CD4-positive, alpha-beta T cell (primary cell): ENCODE measurements at places on chromosomes 11 and 22.
A peak's percentile ranks its signal among the peaks of the same experiment; 100 is the strongest.

GRCh38 chr11:22688914-22689313 is 22.5 kb downstream of the GAS2 start:
- no peak for DNase-seq

DNA sequence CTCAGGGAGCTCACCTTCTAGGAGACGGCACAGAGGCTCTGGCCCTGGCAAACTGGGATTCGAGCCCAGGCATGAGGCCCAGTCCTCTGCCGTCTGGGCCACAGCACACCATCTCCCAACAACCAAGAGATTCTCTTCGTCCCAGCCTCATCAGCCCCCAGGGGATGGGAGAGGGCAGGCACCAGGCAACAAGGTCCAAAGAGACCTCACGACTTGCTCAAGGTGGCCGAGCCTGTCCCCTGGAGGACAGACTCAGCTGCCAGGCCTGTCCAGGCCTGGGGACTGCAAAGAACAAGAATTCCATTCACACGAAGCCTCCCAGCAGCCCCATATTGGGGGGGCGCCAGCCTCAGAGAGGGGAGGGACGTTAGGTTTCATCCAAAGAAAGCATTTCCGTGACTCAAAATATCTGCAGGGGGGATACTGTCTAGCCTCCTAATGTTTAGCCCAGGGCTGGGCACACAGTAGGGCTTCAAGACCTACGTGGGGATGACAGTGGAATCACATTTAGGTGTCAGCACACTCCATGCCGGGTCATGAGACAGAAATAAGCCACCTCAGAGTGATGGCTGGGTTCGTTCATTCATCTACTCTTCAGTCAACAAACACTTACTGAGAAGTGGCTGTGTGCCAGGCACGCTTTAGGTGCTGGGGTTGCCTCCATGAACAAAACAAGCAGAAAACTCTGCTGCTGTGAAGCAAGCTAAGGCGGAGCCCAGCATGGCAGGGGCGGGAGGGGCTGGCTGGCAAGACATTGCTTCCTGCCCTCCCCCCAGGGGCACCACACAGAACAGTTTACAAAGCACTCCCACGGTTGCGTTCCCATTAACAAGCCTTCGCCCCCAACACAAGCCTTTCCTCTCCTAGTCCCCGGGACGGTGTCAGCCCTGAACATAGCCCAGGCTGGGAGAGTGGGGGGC is 1.2 kb downstream of the CARNS1 start:
- peak; percentile 88 for DNase-seq

GRCh38 chr11:2209370-2209801 is 37.8 kb upstream of the TH start:
- DNase-seq, result peak; percentile 6

DNA sequence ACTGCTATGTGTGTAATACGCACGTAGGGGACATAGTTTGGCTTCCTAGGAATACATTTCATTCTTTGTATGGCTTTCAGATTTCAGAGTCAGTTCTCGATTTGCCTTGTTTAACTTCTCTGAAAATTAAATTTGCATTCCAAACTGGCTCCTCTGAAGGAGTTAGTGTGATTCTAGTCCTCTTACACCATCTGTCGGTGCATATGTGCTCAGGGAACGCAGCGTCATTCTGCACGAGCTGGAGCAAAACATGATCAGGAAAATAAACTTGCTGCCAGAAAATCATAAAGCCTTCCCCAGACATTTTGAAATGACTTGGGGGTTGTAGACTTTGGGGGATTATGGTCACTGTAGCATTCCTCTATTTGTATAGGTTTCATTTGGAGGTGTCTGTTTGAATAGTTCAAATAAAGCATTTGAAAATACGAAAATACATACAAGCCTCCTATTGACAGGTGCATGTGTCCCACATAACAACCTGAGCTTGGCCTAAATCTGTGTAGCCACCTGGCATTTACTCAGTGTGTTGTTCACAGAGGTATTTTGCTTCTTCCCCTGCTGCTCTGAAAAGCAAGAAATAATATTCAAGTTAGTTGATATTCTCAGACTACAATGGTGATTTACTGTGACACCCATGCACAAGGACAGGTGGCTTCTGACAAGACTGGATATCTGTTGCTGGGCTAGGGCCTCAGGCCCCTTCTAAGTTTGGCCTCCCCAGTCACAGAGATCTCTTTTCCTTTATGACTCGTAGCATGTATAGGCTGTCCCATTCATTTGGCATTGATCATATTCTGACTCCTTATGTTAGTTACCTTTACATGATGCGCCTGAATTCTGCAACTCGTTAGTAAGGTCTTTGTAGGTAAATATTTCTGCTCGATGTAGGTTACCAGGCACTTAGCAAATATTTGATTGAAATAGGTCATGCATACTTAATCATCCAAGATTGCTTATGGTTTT is 81.6 kb upstream of the SORL1-AS1 start:
- DNase-seq, result no peak

GRCh38 chr22:36625102-36625501 is 78.5 kb downstream of the CACNG2 start:
- no peak for DNase-seq

- DNase-seq, result no peak
Observed at GRCh38 chr11:61766353-61766841, 14.0 kb downstream of the MYRF start.

- no peak for DNase-seq
Observed at GRCh38 chr22:43488031-43488866, 76.4 kb downstream of the MPPED1 start.

DNA sequence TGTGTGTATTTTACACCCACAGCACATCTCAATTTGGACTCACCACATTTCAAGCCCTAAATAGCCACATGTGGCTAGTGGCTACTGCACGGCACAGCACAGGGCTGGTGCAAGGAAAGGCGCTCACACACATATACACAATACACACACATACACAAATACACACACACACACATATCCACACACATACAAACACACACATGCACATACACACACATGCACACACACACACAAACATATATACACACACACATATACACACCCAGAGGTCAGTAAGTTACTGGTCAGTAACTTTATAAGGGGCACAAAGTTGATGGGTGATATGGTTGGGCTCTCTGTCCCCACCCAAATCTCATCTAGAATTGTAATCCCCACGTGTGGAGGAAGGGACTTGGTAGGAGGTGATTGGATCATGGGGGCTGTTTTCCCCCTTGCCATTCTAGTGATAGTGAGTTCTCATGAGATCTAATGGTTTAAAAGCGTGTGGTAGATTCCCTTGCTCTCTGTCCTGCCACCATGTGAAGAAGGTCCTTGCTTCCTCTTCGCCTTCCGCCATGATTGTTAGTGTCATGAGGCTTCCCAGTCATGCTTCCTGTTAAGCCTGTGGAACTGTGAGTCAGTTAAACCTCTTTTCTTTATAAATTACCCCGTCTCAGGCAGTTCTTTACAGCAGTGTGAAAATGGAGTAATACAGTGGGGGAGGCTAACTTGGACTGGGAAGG is 37.6 kb upstream of the DKK3 start:
- DNase-seq, result no peak

DNA sequence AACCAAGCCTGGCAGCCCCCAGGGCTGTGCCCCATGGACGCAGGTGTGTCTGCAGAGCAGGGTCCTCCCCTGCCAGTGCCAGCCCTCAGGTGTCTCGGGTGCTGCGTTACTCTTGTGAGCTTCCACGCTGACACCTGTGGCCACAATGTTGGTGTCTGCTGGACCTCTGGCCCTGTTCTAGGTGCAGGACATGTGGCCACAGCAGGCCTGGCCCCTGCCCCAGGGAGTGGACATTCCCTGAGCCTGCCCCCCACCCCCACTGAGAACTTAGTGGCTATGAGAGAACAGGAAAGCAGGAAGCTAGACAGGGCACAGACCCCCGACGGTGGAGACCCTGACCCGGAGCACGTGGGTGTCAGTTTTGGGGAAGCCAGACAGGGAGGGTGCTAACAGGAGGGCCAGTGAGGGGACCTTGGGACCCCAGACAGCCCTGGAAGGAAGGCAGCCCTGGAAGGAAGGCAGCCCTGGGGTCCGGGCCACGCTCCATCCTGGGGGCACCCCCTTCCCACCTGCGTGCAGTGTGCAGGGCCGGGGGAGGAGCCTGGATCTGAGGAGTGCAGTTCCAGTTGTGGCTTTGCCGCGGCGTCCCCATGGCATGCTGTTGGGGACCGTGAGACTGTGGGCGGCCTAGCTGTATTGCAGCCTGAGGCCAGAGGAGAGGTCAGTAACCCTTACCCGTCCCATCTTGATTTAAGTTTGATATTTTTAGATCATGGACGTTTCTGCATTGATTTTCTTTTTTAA is 43.9 kb upstream of the PPARA start:
- DNase-seq, result no peak

DNA sequence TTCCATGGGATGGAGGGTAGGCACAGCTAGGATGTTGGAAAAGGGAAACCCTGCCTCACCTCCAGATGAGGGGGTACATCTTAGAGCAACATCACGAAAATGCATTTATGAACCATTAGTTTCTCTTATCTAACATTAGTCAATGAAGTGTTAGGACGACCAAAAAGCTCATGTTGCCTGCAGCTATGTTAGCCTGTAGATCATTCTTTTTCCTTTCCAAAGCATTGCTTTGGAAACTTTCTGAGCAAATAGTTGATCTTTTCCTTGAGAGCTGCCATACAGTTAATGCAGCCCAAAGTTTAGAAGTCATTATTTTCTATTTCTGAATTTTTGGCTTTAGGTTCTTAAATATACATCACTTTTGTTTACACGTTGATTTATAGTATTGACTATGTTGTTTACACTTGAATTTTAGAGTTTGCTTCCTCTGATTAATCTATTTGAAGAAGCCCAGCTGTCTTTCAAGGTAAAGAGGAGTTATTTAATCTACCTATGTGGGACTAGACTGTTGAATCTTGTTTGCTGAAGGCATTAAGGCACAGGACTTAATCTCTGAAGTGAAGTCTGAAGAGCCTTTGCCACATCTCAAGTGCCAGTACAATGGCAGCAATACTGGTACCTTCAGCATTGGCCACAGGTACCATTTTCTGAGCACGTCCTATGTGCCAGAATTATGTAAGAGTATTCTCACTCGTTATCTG is 11.0 kb downstream of the POU2AF3 start:
- no peak for DNase-seq

DNA sequence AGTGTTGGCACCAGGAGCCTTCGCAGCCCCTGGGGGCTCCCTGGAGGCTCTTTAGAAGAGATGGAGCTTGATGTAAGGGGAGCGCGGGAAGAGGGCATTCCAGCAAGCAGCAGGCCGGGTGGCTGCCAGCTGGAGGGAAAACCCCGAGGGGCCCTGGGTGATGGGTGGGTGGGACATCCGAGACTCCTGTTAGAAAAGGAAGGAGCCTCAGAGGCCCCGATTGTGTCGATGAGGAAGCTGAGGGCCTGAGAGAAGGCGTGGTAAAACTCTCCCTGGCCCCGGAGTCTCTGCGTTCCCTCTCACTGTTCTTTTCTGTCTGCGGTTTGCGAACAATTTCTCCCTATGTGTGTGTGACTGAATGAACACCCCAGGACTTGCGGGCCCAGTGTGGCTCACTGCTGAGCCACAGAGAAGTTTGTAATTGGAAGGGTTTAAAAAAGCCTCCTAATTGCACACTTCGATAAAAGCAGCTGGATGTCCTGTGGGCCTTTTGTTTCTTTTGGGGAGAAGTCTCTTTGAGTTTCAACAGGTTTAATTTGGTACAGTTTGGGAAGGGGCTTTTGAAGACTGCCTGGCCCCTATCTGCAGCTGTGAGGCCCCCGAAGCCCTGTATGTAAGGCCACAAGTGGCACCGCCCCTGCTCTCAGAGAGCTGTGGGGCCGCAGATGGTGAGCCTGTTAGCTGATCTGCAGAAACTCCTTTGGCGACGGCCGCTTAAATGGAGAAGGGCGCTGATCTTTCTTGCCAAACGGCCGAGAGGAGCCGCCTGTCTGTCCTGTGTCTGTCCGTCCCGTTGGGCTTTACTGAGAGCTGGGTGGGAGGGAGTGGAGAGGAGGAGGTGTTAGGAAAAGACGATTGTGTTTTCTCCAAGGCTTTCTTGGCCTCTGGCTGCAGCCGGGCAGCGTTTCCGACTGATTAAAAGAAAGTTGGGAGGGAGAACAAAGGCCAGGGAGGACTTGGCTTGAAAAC is 2.0 kb downstream of the FBLN1 start:
- no peak for DNase-seq

DNA sequence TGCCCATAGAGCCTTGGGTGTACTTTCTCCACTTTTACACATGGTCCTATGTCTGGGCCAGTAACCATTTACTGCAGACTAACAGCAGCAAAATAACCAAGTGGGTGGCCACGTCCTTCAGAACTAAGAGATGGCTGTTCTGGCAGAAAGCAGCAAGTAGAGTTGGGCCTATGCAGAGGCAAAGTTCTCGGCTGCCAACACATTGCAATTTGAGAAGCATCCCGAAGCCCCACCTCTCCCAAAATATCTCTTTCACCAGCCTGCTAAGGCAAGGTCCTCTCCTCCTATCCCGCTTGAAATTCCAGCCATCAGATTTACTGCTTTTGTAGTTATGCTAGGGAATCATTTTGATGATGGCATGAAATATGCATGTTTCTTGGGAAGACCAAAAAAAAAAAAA is 118.5 kb upstream of the APOA1 start:
- DNase-seq, result no peak

GRCh38 chr22:33240888-33241475 is 182.8 kb upstream of the SYN3 start:
- DNase-seq, result no peak

- DNase-seq, result no peak
Observed at GRCh38 chr11:72594493-72595291, 79.5 kb downstream of the PDE2A start.

DNA sequence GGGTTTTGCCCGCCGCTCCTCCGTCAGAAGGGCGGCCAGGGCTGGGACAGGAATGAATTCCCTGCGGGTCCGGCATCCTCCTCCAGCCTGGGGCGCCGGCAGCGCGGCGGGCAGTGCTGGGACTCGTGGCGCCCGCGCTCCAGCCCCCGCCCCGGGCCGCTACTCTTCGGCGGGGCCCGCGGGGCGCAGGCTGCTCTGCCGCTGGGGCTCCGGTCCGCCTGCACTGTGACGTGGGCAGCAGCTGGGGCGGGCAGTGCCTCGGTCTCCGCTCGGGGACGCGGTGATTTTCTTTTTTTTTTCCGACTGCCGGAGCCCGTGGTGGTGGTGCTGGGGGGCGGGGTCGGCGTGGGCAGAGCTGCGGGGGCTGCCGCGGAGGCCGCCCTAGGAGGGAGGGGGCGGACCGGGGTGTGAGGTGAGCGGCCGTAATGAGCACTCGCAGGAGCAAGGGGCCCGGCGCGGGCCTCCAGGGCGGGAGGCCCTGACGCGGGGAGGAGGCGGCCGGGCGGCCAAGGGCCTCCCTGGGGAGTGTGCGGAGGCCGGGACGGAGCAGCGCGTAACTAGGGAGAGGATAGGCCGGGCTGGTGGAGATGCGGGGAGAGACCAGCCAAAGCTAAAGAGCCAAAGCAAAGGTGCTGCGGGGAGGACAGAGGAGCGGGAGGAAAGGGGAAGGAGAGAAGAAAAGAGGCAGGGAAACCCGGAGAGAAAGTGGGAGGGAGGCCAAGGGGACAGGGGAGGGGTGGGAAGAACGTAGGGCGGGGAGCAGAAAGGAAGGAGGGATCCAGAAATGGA is 73.3 kb upstream of the ZBED5 start:
- peak; percentile 19 for DNase-seq
